ENCODE measurements at places on chromosomes 16 and 17. TPM values are rescaled to one million over a fixed set of nuclear protein-coding genes. Genes with fewer than 3 reads are reported as not detected.

DNA sequence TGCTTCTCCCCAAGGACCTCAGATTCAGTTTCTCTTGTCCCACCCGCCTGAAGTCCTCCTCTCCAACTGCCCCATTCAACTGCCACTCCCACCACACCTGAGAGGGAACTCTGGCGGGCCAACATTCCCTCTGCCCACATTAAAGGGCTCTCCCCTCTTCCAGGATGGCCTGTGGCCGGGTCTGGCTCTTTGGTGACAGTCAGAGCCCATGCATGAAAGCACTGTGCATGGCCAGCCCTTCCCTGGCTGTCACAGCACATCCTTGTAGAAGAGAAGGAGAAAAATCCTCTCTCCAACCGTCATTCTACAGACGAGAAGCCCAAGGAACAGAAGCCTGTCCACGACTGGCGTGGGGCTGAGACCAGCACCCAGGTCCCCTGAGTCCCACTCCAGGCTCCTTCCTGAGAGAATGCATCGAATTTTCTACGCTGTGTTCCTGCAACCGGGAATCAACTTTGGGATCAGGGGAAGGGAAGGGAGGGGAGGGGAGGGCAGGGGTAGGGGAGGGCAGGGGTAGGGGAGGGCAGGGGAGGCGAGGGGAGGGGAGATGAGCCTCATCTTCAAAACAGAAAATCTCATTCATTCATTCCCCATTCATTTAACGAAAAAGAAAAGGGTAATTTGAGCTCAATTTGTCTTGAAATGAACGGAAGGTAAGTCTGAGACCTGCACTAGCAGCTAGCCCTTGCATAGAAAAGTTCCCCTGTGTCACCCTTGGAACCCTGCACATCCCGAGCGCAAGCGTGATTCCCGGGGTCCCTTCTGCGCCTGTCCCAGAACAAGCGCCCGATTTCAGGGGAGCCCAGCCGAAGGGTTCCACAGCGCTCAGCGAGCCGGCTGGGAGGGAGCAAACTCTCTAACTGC, at the start of gene ABCC12:
ABCC12 (minus strand) TSS at position 68 of the 864 bp plus-strand sequence. CDS start 9,569 bp downstream, outside the sequence.
- DNase-seq, result no peak

GRCh38 chr16:86751076-86752030, 173.0 kb downstream of the FOXL1 start:
- DNase-seq, result no peak

The CLDN9 gene
- total RNA-seq, result 0.53 TPM

- DNase-seq, result no peak
Observed at GRCh38 chr17:5610956-5611355, 26.6 kb upstream of the NLRP1 start.

GRCh38 chr17:42843358-42843934, 934 bp upstream of the AOC2 start:
- no peak for DNase-seq

- DNase-seq, result no peak
Observed at GRCh38 chr17:40244255-40244654, 25.2 kb downstream of the WIPF2 start.

The CPHXL2 gene
- total RNA-seq, result not detected

- peak; percentile 73 for DNase-seq
Observed at GRCh38 chr17:82217530-82218204, 5.0 kb upstream of the CCDC57 start.

Data from sciatic nerve (tissue), 2 donors.